DND-41 (cell line): ENCODE measurements at places on chromosomes 1 and 21.

DNA sequence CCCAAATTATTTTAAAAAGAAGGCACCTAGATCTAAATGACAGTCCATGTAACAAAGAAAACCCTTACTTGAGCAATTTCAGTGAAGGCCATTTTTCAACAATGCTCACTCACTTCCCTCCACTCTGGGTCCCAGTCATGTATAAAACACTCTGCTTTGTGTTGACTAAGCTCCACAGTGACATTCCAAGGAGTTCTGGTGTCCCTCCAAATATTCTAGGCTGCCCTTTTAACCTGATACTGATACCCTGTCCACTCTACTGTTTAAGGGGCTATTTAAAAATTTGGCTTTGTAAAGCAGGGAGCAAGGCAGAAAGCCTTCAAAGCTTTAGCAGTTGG is 73.6 kb downstream of the GNG12 start:
- DNase-seq = no peak

DNA sequence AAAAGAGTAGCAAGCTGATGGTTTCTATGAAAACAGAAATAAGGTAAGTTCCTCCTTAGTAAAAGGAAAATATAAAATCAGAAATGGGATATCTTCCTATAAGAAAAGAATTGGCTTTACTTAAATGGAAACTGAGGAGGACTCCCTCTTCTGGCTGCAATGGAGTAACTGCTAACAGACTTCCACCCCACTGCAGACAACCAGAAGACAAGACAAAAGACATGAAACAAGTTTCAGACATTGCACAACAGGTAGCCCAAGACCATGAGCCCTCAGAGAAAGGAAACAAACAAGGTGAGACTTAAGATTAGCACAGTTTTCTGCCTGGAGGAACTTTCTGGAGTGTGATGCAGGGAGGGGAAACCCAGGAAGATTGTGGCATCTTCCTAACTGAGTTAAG is 17.0 kb upstream of the OLFML2B start:
- DNase-seq = no peak

DNA sequence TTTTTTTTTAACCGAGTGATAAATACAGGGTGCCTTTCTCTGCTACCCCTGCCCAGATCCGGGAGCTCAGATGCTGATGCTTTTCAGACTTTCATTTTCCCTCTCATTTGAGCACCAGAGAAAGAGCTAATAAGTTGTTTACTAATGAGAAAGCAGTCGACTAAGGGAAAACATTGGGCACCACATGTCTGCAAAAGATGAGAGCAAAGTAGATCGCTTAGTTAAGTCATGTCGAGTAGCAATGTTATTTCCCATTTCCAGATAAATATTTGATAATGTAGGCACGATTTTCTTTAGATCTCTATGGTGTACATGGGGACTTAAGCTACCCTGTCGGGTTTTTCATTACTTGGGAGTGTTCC is 1.2 kb downstream of the PKN2 start:
- no peak for DNase-seq

DNA sequence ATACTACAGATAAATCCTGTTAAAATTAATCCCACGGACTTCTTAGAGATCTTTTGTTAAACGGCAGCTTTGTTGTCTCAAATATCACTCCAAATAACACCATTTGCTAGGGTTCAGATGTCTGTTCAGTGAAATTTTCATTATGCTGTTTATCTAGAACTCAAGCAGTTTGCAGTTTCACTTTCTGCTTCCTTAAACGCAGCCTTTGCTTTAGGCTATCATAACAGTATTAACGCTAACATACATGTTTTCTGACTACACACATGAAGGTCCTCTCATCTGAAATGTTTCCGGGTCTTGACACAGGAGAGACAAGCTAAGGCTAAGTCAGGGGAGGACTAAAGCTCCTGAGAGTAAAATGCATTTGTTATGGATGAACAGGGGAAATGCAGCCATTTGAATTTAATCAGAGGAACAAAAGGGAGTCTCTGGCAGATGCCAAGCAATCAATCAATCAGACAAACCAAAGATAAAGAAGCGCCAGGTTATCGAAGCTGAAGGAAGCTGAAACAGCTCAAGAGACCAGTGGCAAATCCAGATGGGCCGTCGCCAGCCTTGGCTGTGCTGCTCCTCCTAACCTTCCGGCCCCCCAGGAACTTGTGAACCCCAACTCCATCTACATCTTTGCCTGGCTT is 16.9 kb downstream of the CCSAP start:
- DNase-seq = no peak

- no peak for DNase-seq
These were observed 45.8 kb upstream of the FHAD1 start for GRCh38 chr1:15201221-15201620.

DNA sequence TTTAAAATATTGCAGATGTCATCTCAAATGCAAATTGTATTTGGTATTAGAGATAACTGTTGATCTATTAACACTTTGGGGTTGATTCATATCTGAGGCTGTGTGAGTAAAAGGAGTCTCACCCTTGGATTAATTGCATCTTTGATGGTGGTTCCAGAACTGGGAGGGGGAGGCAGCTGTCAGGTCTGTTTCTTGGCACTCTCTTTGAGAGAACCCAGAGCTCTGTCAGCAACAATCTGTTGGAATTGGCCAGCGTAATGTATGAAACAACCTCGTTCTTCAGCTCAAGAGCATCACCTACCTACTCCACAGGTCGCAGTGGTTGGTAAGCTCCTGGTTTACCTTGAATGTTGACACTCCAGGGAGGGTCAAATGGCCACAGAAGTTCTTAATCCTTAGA is 424.1 kb downstream of the CAMTA1 start:
- no peak for DNase-seq

DNA sequence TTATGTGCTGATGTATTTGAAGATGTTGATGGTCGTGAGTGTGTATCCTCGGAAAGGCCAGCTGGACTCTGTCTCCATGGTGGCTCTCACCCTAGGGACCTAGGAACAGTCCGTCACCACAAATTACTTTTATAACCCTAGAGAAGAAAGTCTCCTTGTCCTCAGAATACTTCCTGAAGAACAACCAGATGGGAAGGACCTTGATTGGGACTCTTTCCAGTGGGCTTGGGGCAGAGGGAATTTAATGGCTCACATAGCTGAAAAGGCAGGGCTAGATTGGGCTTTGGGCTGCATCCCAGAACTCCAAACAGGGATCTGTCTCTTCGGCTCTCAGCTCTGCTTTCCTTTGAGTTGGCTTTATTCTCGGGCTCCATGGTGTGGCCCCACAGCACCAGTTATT is 90.8 kb downstream of the TBX19 start:
- DNase-seq = no peak

DNA sequence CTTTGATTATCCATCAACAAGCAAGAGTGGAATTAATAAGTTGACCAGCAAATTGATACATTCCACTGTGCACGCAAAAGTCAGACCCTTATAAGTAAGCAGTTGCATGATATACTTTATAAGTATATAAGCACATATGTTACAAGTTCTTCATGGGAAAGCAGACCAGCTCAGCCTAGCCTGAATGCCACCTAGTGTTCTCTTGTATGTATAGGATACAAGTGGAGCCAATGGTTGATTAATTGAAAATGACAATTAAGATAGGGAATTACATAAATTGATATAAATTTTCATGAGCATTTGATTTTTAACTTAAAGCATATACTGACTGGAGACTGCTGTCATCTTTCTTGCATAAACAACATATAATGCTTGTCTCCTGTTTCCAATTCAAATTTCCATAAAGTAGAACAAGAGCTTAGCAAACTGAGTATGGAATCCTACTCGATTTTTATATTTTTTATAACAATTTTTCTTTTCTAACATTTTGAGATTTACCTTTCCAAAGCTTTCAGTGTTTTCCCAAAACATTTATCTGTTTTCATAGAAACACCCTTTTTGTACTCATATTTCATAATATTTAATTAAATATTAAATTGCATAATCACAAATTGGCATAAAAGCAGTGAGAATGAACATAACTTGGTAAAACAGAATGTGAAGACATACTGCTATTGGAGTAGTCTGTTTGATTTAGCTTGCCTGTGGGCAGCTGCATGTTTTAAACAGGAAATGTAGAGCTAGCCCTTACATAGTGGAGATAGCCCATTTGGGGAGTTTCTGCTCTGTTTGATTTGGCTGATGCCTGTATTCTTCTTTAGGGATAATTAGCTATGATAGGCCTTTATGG is 62.8 kb downstream of the MAGI3 start:
- DNase-seq = no peak

GRCh38 chr21:41207401-41208375 is 39.7 kb downstream of the BACE2 start:
- no peak for DNase-seq

GRCh38 chr1:93908394-93909145 is 660 bp downstream of the GCLM start:
- peak; percentile 60 for DNase-seq

DNA sequence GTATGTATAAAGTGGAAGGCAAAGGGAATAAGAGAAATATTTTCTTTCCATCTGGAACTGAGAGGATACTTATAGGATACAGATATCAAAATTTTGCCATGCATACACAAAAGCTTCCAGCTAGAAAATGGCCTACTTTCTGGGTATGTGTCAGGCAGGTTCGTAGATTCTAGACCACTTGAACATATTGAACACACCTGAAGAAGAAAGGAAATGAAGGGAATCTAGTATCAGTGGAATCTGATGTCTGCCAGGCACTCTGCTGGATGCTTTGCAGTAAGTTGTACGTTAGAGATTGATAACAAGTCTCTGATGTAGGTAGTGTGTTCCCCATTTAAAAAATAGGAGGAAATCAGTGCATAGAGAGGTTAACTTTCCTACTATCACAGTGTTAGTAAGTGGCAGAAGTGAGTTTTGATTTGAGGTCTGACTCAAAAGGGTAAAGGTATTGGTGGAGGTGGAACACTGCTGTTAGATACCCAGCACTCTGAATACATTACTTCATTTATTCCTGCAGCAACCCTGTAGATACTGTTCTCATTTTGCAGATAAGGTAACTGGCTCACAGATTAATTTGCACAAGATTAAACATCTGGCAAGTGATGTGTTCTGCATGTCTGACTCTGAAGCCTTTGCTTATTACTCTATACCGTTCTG is 3.0 kb downstream of the CAMSAP2 start:
- DNase-seq = no peak

DNA sequence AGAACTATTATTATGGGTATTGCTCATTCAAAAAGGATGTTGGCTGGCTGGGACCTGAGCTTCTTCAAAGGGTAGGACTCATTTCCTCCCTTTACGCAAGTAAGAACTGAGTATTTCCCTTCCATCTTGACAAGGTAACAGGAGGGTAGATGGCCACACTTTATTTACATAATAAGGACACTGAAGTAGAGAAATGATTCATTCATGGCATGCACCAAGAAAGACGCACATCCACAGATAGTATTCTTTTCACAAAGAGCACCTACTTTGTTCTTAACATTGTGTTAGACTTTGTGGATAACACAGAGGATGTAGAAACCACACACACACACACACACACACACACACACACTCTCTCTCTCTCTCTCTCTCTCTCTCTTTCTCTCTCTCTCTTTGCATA is 82.9 kb downstream of the FAM78B start:
- DNase-seq = no peak

DNA sequence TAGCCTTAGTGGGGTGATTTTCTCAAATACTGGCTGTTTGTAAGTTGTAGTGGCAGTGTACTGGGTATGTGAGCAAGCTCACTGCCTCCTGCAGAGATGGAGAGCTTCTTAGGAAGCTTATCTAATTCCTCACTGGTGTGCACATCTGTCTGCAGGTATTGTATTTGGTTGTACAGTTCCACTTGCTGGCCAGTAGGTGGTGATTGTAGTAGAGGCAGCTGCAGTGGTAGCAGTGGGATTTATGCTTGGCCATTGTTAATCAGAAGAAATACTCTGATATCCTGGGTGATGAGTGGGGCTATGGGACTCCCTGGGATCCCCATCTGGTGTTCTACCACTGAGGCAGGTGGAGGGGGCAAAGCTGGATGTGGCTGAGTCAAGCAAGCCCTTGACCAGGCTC is 276.1 kb upstream of the SPAG17 start:
- no peak for DNase-seq

- no peak for DNase-seq
These were observed 112.9 kb downstream of the LRRC40 start for GRCh38 chr1:70092526-70092925.

DNA sequence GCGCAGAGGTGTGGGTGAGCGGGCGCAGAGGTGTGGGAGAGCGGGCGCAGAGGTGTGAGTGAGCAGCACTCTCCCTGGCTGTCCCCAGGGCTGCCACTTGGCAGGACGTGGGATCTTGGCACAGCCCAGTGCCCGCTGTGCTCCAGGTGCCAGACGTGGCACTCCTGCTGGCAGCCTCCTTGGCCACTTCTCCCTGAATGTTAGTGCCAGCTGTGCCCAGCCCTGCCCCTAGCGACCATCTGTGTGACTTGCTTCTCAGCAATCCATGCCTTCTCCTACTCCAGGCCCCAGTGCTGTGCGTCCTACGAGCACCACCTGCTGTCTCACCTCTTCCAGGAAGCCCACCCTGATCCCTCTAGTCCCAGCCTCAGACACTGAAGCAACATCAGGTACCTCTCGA is 30.5 kb downstream of the KRTAP10-1 start:
- peak; percentile 35 for DNase-seq

- DNase-seq = no peak
These were observed 18.2 kb upstream of the DPH5 start for GRCh38 chr1:101043776-101044175.

DNA sequence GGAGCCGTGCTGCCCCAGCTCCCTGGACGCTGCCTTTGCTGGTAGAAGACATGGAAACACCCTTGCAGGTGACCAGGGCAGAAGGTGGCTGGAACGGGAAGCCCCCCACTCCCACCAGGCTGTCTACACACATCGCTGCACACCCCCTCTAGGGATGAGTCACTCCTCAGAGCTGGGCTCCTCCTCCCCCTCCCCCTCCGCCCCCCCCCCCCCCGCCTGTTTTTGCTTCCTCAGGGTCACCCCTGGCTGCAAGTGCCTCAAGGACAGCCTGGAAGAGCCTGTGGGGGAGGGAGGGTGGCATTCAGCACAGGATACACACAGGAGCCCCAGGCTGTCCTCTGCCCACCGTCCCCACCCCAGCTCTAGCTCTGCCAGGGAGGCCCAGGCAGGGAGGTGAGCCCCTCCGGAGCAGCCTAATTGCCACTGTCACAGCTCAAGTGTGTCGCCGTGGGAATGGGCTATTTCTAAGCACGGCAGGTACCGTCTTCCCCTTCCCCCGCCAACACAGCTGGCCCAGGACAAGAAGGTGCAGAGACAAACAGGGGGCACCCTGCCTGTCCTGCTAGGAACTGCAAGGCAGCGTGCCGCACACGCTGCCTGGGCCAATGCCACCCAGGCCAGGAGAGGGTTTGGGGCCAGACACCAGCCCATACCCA is 2.5 kb downstream of the FNDC10 start:
- no peak for DNase-seq

GRCh38 chr1:244237445-244237844 is 186.4 kb downstream of the ZBTB18 start:
- no peak for DNase-seq

GRCh38 chr1:70034403-70034802 is 171.0 kb downstream of the LRRC40 start:
- DNase-seq = no peak

GRCh38 chr1:202235856-202236837 is 42.5 kb downstream of the LGR6 start:
- peak; percentile 78 for DNase-seq

- peak; percentile 23 for DNase-seq
These were observed 257.2 kb downstream of the MRPL39 start for GRCh38 chr21:25350056-25350455.

- no peak for DNase-seq
These were observed 3.1 kb downstream of the RNF207 start for GRCh38 chr1:6208723-6209660.

GRCh38 chr1:55213885-55214211 is 1.3 kb downstream of the USP24 start:
- DNase-seq = peak; percentile 24
